ENCODE measurements at places on chromosomes 6 and 20. TPM values are rescaled to one million over a fixed set of nuclear protein-coding genes. Genes with fewer than 3 reads are reported as not detected.
A peak's percentile ranks its signal among the peaks of the same experiment; 100 is the strongest.

PLAGL1 gene
- polyA plus RNA-seq = 88.9 TPM

MAFB gene
- 4.1 TPM for polyA plus RNA-seq

ETV7 gene
- polyA plus RNA-seq = 1.2 TPM

NOL7 gene
- 116 TPM for polyA plus RNA-seq

SLC44A4 gene
- polyA plus RNA-seq = 73.5 TPM

GPR6 gene
- polyA plus RNA-seq = not detected

CSTF1 gene
- 15.4 TPM for polyA plus RNA-seq

HSD17B8 gene
- 12.9 TPM for polyA plus RNA-seq

TRIM15 gene
- 1.2 TPM for polyA plus RNA-seq

GRCh38 chr6:44779130-44779826, 391.8 kb downstream of the CDC5L start:
- DNase-seq = no peak

- DNase-seq = no peak
These were observed 6.7 kb upstream of the ACSS1 start for GRCh38 chr20:25064561-25065071.

DNA sequence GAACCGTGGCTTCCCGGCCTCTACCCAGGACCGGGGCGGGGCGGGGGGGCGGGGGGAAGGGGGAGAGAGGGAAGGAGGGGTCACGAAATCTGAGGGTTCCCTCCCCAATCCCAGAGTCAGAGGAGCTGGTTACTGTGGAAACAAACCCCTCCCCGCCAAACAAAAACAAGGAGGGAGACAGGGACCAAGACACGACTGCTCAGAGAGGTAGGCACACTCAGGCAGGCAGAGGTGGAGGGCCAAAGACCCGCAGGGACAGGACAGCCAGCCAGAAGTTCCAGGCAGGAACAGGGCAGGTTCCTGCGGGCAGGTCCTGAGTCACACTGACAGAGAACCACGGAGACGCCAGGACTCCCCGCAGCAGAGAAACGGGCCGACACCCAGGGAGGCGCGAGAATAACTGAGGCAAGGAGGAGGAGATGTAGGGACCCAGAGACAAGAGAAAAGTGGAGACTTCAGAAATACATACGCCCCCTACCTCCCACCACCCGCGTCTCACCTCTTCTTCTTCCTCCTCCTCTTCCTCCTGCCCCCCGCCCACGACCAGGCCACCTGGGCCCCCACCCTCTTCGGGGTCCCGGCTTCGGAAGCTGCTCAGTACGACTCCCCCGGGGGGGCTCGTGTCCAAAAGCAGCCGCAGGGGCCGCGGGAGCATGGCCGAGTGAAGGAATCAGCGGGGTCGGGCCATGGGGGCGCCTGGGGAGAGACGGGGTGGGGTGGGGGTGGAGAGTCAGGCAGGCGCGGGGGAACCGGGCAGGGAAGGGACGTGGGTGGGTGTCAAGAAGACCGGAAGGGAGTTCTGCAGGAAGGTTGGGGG, 578 bp downstream of the RGL2 start:
- peak; percentile 79 for DNase-seq

- DNase-seq = no peak
These were observed 50.0 kb upstream of the FAM83C start for GRCh38 chr20:35342154-35342769.

DNA sequence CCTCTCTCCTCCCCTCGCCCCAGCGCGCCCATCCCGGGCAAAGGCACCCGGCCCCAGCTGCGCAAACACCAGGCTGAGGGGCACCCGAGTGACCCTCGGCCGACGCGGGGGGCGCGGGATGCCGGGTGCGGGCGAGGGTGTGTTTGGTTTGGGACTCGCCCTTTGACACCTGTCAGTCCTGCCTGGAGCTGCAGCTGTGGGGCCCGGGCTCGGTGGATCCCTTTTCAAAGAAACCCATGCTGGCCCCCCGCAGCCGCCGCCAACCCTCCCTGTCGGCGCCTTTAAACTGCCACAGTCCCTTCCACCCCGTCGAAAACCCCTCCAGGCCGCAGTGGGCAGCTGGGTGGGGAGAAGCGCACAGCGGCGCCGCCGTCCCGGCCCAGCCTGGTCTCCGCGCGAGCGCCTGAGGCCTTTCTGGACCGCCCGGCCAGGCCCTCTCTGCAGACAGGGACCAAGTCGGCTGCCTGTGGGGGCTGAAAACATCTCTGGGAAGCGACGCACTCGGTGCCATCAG, 5.5 kb downstream of the FOXQ1 start:
- no peak for DNase-seq

GRCh38 chr6:34947561-34947960, 58.5 kb downstream of the ANKS1A start:
- DNase-seq = no peak

DNA sequence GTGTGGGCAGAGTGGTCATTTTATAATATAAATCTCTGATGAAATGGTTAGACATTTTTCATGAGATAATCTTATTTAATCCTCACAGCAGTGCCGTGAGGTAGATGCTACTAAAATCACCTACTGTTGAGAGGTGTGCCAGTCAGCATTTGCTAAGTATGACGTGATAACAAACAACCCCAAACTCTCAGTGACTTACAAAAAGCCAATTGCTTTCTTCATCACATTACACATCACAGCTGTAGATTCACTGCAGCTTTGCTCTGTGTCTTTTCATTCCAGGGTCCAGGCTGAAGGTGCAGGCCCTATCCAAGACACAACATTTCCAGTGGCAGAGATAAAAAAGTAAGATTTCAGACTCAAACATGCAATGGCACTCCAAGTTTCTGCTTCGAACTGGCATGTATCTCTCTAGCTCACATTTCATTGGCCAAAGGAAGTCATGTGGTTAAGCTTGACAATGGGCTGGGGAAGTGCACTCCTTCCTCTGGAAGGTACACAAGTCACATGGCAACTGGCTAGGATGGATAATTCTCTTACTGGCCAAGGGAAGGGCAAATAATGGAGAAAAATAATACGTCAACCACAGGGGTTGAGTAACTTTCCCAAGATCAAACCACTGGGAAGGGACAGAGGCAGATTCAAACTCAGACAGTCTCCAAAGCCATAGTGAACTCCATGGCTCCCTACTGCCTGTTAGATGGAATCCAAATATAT, 69.5 kb upstream of the EPB41L1 start:
- peak; percentile 55 for DNase-seq

- DNase-seq = no peak
These were observed 187.0 kb upstream of the TAB2 start for GRCh38 chr6:149130508-149130907.

- no peak for DNase-seq
These were observed 15.4 kb upstream of the MYLK2 start for GRCh38 chr20:31803552-31804291.

DNA sequence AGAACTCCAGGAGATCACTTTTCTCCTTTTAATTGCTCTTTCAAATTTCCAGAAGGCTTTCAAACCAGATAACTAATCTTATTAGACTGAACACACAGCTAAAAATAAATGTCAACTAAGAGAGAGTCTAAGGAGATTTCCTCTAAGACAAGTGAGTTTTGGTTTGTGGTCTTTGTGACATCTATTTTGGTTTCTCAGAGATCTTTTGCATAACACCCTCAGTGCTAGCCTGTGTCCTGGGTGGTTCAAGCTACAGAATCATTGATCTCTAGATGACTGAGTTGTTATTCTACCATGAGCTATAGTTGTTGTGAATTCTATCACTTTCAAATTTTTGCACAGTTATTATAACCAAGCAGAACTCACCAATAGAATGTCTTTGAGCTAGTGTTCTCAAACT, 49.1 kb upstream of the PLCB4 start:
- DNase-seq = no peak

- no peak for DNase-seq
These were observed 582.4 kb downstream of the PHF3 start for GRCh38 chr6:64217721-64218620.

GRCh38 chr20:50276119-50277063, 85.8 kb downstream of the CEBPB start:
- no peak for DNase-seq

Data from hepatocyte (in vitro differentiated cells).